ENCODE measurements at places on chromosomes 6 and 20. TPM values are rescaled to one million over a fixed set of nuclear protein-coding genes. Genes with fewer than 3 reads are reported as not detected.

DNA sequence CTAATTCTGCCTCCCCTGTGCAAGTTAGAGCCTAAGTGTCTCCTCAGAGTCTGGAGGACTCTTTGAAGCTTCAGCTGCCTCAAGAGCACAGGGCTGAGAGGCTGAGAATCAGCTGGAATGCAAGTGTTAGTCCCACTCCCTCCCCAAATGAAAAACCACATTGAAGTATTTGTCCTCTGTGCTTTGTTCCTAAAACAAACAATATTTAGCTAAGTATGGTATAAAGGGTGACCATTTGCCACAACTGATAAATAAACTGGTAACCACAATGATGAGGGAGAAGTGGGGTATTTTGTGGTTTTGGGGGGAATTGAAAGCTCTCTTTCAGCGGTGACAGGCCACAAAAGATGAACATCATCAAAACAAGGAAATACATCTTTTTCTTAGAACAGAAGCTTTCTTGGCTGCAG is 91.7 kb upstream of the HDDC2 start:
- no peak for DNase-seq

GRCh38 chr20:576156-576555 is 32.6 kb upstream of the CSNK2A1 start:
- DNase-seq: no peak

GRCh38 chr20:3803854-3804253 is 7.7 kb downstream of the CDC25B start:
- DNase-seq: no peak

DNA sequence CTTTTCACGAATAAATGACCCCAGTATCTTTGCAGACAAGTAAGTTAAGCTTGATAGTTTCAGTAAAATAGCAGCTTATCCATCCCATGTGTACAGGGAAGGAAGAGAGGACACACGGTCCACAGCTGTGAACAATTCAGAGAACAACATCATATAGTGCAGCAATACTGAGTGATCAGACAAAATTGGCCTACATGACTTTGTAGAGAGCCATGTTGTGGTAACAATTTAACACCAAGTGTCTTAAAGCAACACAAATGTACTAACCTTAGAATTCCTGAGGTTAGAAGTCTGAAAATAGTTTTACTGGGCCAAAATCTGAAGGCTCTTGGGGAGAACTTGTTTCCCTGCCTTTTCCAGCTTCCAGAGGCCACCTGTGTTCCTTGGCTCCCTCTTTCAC is 12.5 kb downstream of the FAM184A start:
- no peak for DNase-seq

GRCh38 chr6:2809015-2809414 is 32.6 kb downstream of the SERPINB1 start:
- no peak for DNase-seq

DNA sequence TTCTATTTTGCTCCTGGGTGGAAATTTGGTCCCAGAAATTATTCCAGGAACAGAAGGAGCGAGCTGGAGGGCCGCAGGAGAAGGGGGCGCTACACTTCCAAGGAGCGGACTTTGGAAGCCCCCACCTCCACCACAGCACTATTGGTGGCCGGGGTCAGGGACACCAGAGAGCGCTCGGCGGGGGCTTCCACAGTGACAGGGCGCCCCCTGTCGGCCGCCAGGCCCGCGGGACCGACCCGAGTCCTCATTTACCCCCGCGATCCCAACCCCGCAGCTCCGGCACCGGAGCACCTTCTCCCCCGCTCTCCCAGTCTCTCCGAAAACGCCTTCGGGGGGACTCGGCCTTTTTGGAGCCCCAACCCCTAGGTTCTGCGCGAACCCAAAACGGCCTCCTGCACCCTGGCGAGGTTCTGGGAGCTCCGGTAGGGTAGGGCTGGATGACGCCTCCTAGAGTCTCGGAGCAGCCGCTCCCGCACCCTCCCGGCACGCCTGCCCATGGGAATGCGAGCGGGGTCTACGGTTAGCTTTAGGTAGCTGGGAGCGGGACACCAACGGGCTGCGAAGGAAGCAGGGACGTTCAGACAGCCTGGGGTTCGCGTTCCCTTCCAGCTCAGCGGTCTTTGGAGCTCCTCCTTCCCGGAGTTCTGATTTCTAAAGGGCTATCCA is 2.4 kb upstream of the FOXA2 start:
- peak; percentile 13 for DNase-seq

GRCh38 chr20:31602431-31602778 is 2.7 kb upstream of the ID1 start:
- DNase-seq: no peak

GRCh38 chr6:160207618-160208017 is 51.0 kb downstream of the SLC22A2 start:
- no peak for DNase-seq

DNA sequence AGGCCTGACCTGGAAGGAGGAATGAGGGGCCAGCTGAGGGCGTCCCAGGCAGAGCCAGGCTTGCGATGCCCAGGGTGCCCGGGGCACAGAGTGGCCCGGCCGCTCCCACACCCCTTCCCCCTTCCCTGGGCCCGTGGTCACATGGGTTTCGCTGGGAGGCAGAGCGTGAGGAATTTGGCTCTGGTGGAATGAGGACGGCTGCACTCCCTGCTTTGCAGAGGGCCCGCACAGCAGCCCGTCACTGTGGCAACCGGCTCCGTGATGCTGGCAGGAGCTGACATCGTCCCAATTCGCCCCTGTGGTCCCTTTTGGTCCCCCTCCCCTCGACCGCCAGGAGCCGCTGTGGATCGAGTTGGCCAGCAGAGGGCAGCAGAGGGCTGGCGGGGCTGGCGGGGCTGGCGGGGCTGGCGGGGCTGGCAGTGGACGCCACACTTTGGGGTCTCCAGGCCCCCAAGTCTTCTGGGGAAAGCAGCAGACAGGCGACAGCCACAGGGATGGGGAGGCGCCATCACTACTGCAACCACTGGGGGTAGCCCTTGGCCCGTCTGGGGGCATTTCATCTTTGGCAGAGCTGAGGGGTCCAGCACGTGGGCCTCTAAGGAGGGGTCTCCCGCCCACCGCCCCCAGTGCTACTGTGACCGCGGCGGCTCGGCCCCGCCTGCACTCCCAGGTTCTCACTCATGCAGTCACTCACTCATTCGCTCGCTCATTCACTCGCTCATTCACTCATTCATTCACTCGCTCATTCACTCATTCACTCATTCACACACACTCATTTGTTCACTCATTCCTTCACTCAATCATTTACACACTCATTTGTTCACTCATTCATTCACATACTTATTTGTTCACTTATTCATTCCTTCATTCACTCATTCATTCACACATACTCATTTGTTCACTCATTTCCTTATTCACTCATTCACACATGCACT is 49.7 kb upstream of the BHLHE23 start:
- DNase-seq: peak; percentile 66

GRCh38 chr20:31497838-31498540 is 16.3 kb upstream of the HM13 start:
- no peak for DNase-seq

- peak; percentile 77 for DNase-seq
Measured at GRCh38 chr6:52286798-52287432, 2.4 kb upstream of the MCM3 start.

DNA sequence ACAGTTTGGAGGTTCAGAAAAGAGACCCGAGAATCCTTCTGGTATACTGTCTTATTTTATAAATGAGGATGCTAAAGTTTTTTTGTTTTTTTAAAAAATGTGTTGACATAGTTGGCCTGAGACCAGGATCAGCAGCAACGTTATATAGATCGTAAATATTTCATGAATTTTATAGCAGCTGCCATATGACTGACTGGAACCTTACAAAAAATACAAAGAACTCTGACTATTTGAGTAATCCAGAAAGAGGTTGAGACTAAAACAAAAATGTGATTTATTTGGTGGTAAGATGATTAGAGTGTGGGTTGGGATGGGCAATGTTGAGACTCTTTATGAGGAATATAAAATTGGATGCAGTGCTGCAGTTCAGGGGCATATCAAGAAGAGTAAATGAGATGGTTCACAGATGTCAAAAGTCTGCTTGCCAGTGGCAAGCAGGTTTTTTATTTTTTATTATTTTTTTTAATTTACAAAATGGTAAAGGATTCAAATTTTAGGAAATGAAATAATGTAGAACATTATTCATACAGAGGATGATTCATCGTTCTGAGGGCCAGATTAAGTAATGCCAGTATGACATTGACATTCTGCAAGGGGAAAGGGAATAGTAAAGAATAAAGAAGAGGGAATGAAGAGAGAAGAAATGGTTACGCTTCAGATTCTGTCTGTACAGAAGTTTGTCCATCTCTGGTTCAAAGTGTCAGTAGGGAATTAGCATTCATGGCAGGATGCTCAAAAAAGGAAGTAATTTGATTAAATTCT is 58.5 kb downstream of the SCAF8 start:
- no peak for DNase-seq

DNA sequence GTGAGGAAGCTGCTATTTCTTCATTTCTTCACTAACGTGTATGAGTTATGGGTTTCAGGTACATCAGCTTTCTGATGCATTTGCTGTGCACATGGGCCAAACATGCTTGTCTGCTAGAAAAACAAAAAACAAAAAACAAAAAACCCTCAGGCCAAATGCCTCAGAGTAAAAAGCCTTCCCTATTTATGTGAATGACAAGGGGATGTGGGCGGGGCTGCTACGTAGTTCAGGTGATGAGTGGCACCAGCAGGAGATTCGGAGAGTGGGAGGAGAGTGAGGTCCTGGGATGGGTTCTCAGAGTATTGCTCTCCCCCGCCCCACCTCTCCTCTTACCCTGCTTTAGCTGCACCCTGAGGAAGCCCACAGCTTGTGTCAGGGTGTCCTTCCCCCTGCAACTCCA is 596.8 kb upstream of the JAG1 start:
- no peak for DNase-seq

- no peak for DNase-seq
Measured at GRCh38 chr6:53281518-53282215, 67.1 kb downstream of the ELOVL5 start.

- DNase-seq: no peak
Measured at GRCh38 chr6:138622967-138623366, 123.7 kb upstream of the NHSL1 start.

DNA sequence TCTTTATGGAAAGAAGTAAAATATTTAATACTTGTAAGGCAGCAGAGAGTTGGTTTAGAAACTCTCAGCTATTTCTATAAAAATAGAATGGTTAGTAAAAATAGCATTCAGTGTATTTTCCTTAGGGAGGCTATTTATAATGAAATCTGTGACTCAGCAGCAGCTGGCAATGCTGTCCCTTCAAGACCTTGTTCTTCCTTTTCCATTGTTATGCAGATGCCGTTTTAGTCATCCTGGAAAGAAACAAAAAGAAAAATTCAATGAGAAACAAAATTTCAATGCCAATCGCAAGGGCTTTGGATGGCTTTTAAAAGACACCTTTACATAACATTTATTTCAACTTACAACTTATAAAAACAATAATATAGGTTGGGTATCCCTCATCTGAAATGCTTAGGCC is 17.5 kb downstream of the MPC1 start:
- no peak for DNase-seq

- DNase-seq: no peak
Measured at GRCh38 chr20:59455402-59456341, 148.7 kb upstream of the PHACTR3 start.

- DNase-seq: no peak
Measured at GRCh38 chr20:31663838-31664695, 26.4 kb downstream of the COX4I2 start.

DNA sequence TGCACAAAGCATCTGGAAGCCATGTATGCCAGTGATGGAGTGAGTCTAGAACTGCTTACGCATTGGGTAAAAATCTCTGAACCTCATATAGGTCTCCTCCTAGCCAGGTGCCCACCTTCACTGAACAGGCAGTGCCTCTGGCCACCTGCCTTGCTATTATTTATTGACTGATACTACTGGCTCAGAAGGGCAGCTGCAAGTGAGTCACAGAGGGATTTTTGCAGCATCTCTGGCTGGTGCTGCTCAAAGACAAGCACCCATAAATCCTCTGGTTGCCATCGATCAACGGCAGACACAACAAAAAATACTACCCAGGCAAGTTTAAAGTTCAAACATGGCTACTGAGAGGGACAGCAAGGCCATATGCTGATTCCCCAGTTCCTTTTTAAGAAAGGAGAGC is 279.4 kb downstream of the UBE3D start:
- DNase-seq: no peak

- DNase-seq: no peak
Measured at GRCh38 chr6:41935685-41936072, 5.9 kb downstream of the CCND3 start.

- DNase-seq: no peak
Measured at GRCh38 chr20:1934721-1935573, 39.7 kb downstream of the SIRPA start.

DNA sequence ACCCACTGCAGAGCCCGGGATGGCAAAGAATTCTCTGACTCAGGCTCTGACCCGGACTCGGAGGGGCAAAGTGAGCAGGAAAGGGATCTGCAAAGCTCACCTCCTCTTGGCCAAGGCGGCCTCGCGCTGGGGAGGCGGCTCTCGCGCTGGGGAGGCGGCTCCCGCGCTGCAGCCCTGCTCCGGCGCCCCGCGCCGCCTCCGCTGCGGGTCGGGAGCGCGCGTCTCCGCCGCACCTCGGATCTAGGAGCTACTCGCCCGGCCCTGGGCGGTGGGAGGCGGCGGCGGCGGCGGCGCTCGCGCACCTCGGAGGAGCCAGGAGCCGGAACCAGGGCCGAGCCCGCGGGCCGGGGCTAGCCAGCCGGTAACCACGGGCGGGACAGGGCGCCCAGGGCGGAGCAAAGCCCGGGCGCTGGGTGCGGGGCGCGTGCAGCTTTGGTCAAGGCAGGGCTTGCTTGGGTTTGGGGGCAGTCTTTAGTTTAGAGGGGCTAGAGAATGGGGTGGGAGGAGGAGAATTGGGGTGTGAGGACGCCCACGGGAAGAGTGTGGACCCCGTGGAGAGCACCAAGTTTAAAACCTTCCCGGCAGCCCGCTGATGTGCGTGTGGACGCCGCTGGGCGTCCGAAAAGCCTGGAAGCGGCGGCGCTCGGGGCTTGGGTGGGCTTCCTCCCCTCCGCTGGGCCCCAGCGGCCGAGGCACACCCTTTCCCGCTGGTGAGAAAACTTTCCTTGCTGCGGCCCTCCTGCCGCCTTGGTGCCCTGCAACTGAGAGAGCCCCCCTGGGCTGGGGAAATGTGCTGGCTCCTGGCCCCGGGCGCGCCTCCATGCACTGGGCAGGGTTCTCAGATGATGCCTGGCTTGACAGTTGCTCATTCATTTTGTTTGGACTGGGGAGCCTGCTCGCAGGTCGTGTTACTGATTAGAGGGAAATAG is at the start of gene MRAP2:
Gene MRAP2 (plus strand): TSS at position 250 of the 929 bp plus-strand sequence. CDS start 21,547 bp downstream, outside the sequence.
- DNase-seq: peak; percentile 13

Gene F13A1
- not detected for total RNA-seq

Gene MDN1
- total RNA-seq: 40.2 TPM

Gene KCNK5
- total RNA-seq: 16.5 TPM

Gene FAXC
- total RNA-seq: not detected

Gene RIMS1
- not detected for total RNA-seq

Gene PACSIN1
- 0.40 TPM for total RNA-seq

Gene BEND6
- total RNA-seq: not detected

Gene NKX2-4
- not detected for total RNA-seq

Gene ABHD16B
- not detected for total RNA-seq

Gene KCNQ2
- total RNA-seq: not detected

Gene TBC1D7
- total RNA-seq: 20.6 TPM

Gene NINL
- 3.9 TPM for total RNA-seq

Gene SLC22A16
- total RNA-seq: not detected

Gene TFAP2A
- total RNA-seq: 0.21 TPM

Gene APCDD1L
- total RNA-seq: not detected

Gene SLC44A4
- not detected for total RNA-seq

Gene HSF2
- total RNA-seq: 16.0 TPM

Gene OLIG3
- 0.15 TPM for total RNA-seq
